ENCODE measurements at places on chromosomes 6 and 20.

DNA sequence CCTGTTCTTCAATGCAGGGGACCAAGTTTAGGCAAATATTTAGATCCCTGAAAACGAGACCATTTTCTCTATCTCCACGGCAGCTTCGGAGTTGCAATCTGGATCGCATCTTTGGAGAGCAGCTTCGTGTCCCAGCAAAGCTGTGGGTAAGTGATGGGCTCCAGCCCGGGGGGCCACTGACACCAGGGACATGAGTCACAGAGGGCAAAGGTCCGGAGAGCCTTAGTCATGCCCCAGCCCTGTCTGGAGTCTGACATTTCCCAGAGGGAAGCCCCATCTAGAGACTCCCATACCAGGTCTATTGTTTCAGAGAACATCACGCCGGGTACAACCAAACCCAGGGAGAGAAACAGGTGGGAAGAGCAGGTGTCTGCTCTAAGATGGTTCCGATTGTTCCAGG, 95.9 kb downstream of the NFATC2 start:
- DNase-seq = peak; percentile 63

- peak; percentile 96 for DNase-seq
Measured at GRCh38 chr20:17343656-17344452, 117.0 kb downstream of the PCSK2 start.

DNA sequence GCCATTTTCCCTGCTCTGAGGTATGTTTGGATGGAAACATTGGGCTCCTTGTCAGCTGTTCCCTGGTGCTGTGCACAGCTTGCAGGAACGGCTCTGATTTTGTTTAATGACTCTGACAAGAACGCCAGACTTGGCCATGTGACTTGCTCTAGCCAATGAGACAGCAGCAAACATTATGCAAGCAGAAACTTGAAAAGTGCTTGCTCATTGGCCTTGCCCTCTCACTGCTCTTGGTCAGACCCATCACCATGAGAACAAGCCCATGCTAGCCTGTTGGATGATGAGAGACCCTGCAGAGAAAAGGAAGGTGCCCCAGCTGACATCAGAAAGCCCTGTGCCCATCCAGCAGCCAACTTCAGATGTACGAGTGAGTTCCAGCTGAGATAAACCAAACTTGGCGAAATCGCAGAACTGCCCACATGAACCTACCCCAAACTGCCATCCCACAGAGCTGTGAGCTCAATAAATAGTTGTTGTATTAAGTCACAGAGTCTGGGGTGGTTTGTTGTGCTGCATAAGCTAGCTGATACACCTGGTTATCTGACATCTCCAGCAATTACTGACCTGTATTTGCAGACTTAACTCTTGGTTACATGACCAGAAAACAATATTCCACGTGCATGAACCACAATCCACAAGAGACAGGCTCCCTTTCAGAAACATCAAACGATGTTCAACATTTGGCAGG, 96.9 kb downstream of the JPH2 start:
- DNase-seq = peak; percentile 61

DNA sequence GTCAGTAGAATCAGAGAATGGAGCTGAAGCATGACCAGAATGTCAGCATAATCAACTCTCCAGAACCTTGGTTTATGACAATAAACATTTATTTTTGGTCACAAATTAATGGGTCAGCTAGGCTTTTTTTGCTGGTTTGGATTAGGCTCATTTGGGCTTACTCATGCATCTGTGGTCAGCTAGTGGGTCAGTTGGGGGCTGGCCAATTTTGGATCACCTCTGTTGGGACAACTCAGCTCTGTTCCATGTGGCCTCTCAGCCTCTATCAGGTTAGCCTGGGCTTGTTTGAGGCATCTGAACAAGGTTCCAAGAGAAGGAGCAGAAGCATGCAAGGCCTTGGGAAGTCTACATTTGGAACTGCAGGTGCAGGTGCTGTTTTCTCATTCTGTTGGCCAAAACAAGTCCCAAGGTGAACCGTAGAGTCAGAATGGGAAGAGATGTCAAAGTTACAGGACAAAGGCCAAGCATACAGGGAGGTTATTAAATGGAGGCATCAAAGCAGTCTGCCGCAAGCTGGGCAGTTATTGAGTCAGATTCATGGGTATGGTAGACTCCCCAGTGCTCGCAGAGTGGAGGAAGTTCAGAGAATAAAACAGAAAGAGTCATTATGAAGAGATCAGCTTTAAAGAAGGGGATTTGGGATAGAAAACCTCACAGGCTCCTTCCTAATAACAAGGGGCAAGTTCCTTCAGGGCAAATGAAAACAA, 173.0 kb downstream of the PLCB4 start:
- peak; percentile 46 for DNase-seq

GRCh38 chr6:75149696-75150095, 56.2 kb downstream of the COL12A1 start:
- no peak for DNase-seq

DNA sequence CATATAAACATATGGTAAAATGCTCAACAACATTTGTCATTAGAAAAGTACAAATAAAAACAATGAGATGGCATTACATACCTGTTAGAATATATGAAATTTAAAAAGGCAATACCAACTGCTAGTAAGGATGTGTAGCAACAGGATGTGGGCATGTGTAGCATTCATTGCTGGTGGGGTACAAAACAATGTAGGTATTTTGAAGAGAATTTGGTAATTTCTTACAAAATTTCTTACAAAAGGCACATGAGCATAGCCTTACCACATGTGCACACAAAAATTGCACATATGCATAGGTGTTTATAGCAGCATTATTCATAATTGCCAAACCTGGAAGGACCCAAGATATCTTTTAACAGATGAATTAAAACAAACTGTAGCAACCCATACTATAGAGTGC, 1355.1 kb upstream of the CITED2 start:
- no peak for DNase-seq

DNA sequence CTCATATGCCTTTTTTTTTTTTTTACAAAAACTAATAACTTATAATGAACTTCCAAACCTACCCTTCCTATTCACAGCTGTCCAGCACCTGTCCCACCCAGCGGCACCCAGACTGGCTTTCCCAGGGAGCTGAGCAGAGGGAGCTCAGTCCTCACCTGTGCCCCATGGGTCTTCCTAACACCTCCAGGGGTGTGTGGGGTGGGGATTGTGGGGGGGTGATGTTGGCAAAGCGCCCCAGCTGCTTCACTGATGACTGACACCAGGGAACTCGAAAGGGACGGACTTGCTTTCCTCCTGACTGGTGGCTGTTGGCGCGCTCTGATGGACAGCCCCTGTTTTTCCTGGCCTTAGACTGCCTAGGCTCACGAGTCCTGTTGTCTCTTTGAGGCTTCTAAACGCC, 14.2 kb upstream of the SYNJ2 start:
- DNase-seq = no peak

- no peak for DNase-seq
Measured at GRCh38 chr6:143529095-143529494, 17.6 kb upstream of the FUCA2 start.

GRCh38 chr6:88006557-88006956, 41.1 kb upstream of the SPACA1 start:
- no peak for DNase-seq

DNA sequence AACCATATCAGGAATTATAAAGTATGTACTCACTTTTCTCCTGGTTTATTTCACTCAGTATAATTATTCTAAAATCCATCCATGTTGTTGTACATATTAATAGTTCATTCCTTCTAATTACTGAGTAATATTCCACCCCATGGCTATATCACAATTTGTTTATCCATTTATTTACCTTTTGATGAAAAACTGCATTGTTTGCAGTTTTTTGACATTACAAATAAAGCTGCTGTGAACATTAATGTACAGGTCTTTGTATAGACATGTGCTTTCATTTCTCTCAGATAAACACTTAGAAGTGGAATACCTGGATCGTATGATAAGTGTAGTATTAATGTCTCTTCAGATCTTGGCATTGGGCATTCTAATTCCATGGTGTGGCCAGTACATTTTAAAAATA, 4.2 kb downstream of the SLC17A3 start:
- DNase-seq = no peak

- DNase-seq = no peak
Measured at GRCh38 chr6:106102034-106102433, 15.9 kb downstream of the PRDM1 start.

DNA sequence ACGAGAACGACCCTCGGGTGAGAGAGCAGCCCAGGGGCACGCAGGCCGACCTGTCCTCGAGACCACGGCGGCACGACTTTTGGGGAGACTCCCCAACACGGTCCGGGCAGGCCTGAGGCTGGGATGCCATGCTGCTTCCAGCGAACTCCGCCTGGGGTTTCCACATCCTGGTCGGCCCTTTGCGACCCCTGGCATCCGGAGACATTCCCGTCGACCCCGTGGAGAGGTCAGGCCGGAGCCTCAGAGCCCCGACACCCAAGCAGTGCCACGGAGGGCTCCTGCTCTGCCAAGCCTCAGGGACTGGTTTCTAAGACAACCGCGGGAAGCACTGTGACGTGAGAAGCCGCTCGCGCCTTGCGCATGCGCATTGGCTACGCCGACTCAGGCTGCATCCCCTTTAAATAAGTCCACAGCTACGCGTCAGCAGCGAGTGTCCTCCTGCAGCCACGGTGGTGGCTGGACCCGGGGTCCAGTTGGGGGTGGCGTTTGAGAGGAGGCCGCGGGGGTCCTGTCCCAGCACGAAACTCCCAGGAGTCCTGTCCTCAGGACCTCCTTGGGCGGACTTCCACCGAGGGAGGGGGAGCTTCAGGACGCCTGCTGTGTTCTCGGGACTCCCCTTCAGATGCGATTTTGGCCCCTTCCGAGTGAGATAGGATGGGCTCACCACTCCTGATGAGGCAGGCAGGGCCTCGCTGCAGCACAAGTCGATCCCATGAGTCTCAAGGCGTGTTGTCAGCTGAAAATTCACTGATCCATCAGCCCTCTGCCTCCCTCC, 1089.3 kb upstream of the DEFB115 start:
- DNase-seq = no peak

GRCh38 chr6:43493230-43493629, 15.9 kb downstream of the TJAP1 start:
- DNase-seq = no peak

- DNase-seq = no peak
Measured at GRCh38 chr20:59577037-59577808, 27.1 kb upstream of the PHACTR3 start.

- no peak for DNase-seq
Measured at GRCh38 chr20:34751453-34751852, 47.3 kb downstream of the TP53INP2 start.

GRCh38 chr6:46376562-46377061, 114.6 kb downstream of the RCAN2 start:
- no peak for DNase-seq

- peak; percentile 89 for DNase-seq
Measured at GRCh38 chr6:40936818-40937251, 102.2 kb downstream of the UNC5CL start.

Measured in fibroblast of upper back skin (primary cell).